Mammary epithelial cell (primary cell): ENCODE measurements at places on chromosomes 11 and 22. TPM values are rescaled to one million over a fixed set of nuclear protein-coding genes. Genes with fewer than 3 reads are reported as not detected.

GRCh38 chr11:118636569-118637290, 29.3 kb downstream of the PHLDB1 start:
- no peak for DNase-seq

- no peak for DNase-seq
Measured at GRCh38 chr22:36586271-36586670, 57.3 kb upstream of the EIF3D start.

Gene PARVG
- not detected for polyA plus RNA-seq

Gene TRIM51
- polyA plus RNA-seq = not detected

Gene C1QTNF5
- 0.07 TPM for polyA plus RNA-seq

DNA sequence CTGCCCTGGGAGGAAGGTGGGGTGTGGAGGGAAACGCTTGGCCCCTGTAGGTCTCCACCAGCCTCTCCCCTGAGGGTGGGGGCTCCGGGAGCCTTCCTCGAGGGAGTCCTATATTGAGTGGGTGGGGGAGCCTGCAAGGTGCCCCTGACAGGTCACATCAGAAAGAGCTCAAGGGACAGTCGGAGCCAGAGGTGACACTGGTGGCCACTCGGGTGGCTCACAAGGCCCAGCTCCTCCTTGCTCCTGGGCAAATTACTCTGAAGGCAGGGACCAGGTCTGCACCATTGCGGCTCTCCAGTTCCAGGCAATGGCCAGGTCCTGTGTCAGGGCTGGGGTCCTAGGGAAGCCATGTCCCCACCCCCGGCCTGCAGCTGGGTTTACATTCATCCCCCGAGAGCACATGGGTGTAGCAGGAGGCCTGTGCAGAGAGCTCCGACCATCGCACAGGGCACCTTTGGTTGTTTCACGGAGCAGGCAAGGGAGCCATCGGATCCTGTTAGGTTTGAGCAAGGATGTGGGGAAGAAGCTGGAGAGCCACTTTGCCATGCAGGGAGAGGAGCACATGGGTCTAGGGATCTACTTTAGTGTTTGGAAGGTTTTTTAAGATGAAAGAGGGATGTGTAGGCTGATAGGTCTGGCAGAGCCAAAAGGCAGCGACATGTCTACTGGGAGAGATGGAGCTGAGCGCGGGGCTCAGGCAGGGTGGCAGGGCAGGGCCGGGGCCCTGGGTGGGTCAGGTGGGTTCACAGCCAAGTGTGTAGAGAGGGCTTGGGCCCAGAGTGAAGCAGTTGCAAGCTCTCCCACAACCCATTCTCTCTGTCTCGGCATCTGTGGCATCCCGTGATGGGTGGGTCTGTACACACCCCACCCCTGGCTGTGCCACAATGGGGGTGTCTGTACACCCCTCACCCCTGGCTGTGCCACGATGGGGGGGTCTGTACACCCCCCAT, 14.8 kb downstream of the CCND1 start:
- DNase-seq = no peak

Gene B4GALNT4
- 7.6 TPM for polyA plus RNA-seq

GRCh38 chr11:35387111-35387982, 32.0 kb downstream of the SLC1A2 start:
- no peak for DNase-seq

- DNase-seq = peak; percentile 46
Measured at GRCh38 chr11:33731723-33732531, 4.3 kb downstream of the CD59 start.
